Cardiac muscle cell (in vitro differentiated cells and primary cell): ENCODE measurements at places on chromosomes 12 and 14. TPM values are rescaled to one million over a fixed set of nuclear protein-coding genes. Genes with fewer than 3 reads are reported as not detected.
A peak's percentile ranks its signal among the peaks of the same experiment; 100 is the strongest.

GRCh38 chr12:50740307-50740706 is 23.6 kb upstream of the ATF1 start:
- H3K36me3 ChIP-seq, result peaks cover 72% of the 10 kb centered on the region
- H3K4me3 ChIP-seq, result no peak overlapping the region
- no peaks in the 10 kb centered on the region for H3K4me1 ChIP-seq
- no peak overlapping the region for H3K27ac ChIP-seq
- no peak for DNase-seq

- no peak overlapping the region for H3K27ac ChIP-seq
- no peaks in the 10 kb centered on the region for H3K36me3 ChIP-seq
- no peaks in the 10 kb centered on the region for H3K4me1 ChIP-seq
- H3K27me3 ChIP-seq, result no peaks in the 10 kb centered on the region
Observed at GRCh38 chr12:38508246-38508645, 191.7 kb downstream of the ALG10B start.

DNA sequence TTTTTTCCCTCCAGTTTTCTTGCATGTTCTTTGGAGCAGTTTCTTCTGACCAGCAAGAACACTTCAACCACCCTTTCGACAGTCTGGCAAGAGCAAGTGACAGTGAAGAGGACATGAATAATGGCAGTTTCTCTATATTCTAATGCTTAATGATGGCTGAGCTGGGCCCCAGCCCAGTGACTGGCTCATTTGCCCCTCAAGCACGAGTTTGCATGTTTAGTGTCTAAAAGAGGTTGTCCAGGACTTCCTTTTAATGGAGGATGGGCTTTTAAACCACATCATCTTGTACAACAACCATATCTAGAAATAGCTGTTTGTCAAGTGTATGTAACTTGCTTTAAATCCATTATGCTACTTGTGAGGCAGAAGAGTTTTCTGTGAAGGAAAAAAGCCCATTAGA is 28.4 kb downstream of the RAD9B start:
- peak; percentile 48 for DNase-seq
- no peaks in the 10 kb centered on the region for H3K36me3 ChIP-seq
- peak overlapping the region; percentile 56 for H3K27ac ChIP-seq
- no peaks in the 10 kb centered on the region for H3K27me3 ChIP-seq

GRCh38 chr14:50521912-50522341 is 10.4 kb downstream of the MAP4K5 start:
- H3K27me3 ChIP-seq, result no peaks in the 10 kb centered on the region
- DNase-seq, result no peak
- no peak overlapping the region for H3K27ac ChIP-seq
- no peak overlapping the region for H3K4me3 ChIP-seq
- H3K4me1 ChIP-seq, result no peaks in the 10 kb centered on the region

- H3K27ac ChIP-seq, result no peak overlapping the region
- DNase-seq, result no peak
- no peaks in the 10 kb centered on the region for H3K4me1 ChIP-seq
- H3K27me3 ChIP-seq, result no peaks in the 10 kb centered on the region
- H3K4me3 ChIP-seq, result no peak overlapping the region
Observed at GRCh38 chr12:120960657-120961056, 17.7 kb upstream of the HNF1A start.

- H3K36me3 ChIP-seq, result peaks cover 15% of the 10 kb centered on the region
- H3K27ac ChIP-seq, result no peak overlapping the region
- H3K4me3 ChIP-seq, result no peak overlapping the region
- DNase-seq, result no peak
- peaks cover 16% of the 10 kb centered on the region for H3K4me1 ChIP-seq
Observed at GRCh38 chr14:104883681-104884361, 18.8 kb downstream of the CEP170B start.

GRCh38 chr12:51382173-51382572 is 9.0 kb downstream of the GALNT6 start:
- peaks cover 5% of the 10 kb centered on the region for H3K4me1 ChIP-seq
- no peaks in the 10 kb centered on the region for H3K36me3 ChIP-seq
- no peak overlapping the region for H3K27ac ChIP-seq

- no peak overlapping the region for H3K4me3 ChIP-seq
- no peaks in the 10 kb centered on the region for H3K4me1 ChIP-seq
- peak; percentile 86 for DNase-seq
- H3K27ac ChIP-seq, result no peak overlapping the region
- H3K27me3 ChIP-seq, result no peaks in the 10 kb centered on the region
Observed at GRCh38 chr12:52860102-52860823, 11.5 kb upstream of the KRT78 start.

GRCh38 chr12:120757949-120758348 is 32.3 kb downstream of the ACADS start:
- H3K36me3 ChIP-seq, result no peaks in the 10 kb centered on the region
- H3K4me3 ChIP-seq, result no peak overlapping the region
- peaks cover 27% of the 10 kb centered on the region for H3K4me1 ChIP-seq
- H3K27ac ChIP-seq, result no peak overlapping the region
- no peaks in the 10 kb centered on the region for H3K27me3 ChIP-seq
- DNase-seq, result no peak

DNA sequence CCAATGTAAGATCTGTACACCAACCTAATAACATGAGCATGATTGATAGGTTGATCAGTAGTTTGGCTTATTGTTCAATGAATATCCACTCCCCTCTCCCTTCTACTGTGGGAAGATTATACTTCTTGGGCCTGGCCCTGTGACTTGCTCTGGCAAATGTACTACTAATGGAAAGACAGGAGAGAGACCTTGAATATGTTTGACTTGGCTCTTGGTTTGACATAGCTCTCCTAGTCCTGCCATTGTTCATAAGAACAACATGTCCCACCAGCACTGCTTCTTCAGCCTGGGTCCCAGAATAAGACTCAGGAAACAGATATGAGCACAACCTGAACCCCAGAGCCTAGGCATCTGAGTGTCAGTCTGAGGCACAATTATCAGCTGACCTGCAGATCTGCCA is 112.8 kb upstream of the RESF1 start:
- no peak overlapping the region for H3K4me3 ChIP-seq
- no peak for DNase-seq
- H3K27me3 ChIP-seq, result no peaks in the 10 kb centered on the region
- H3K36me3 ChIP-seq, result no peaks in the 10 kb centered on the region
- H3K4me1 ChIP-seq, result no peaks in the 10 kb centered on the region
- H3K27ac ChIP-seq, result no peak overlapping the region

- H3K27me3 ChIP-seq, result no peaks in the 10 kb centered on the region
- no peak for DNase-seq
- H3K36me3 ChIP-seq, result no peaks in the 10 kb centered on the region
- no peak overlapping the region for H3K4me3 ChIP-seq
- no peaks in the 10 kb centered on the region for H3K4me1 ChIP-seq
- H3K27ac ChIP-seq, result no peak overlapping the region
Observed at GRCh38 chr14:68094752-68095151, 275.2 kb downstream of the RAD51B start.

- no peaks in the 10 kb centered on the region for H3K27me3 ChIP-seq
- peak; percentile 59 for DNase-seq
- peak overlapping the region; percentile 31 for H3K4me3 ChIP-seq
- peak overlapping the region; percentile 85 for H3K27ac ChIP-seq
- no peaks in the 10 kb centered on the region for H3K36me3 ChIP-seq
Observed at GRCh38 chr12:49622501-49623141, 740 bp upstream of the PRPF40B start.

- no peaks in the 10 kb centered on the region for H3K27me3 ChIP-seq
- no peak for DNase-seq
- no peaks in the 10 kb centered on the region for H3K4me1 ChIP-seq
- H3K36me3 ChIP-seq, result no peaks in the 10 kb centered on the region
- no peak overlapping the region for H3K27ac ChIP-seq
Observed at GRCh38 chr12:39966256-39966655, 139.6 kb downstream of the SLC2A13 start.

DNA sequence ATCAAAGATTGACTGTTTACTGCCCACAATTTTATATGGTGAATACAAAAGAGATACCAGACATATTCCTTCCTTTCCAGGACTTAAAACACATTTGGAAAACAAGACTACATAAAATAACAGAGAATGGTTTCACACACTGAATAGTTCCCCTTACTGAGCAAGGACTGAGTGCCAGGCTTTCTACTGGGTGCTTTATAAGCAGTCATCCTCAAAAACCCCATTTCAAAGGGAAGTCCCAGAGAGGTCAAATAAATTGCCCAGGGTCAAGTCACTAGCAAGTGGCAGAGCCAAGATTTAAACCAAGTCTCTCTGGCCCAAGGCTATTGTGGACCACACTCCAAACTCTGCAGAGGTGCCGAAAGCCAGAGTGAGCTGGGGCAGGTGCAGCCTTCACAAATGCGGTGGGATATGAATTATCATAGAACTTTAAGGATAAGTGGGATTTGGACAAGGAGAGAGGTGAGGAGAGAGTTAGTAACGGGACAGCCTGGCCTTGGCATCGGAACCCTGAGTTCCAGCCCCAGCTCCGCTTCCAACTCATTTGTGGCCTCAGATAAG is 9.1 kb upstream of the RPAP3 start:
- H3K36me3 ChIP-seq, result no peaks in the 10 kb centered on the region
- H3K4me3 ChIP-seq, result no peak overlapping the region
- no peak overlapping the region for H3K27ac ChIP-seq

- no peaks in the 10 kb centered on the region for H3K36me3 ChIP-seq
- no peaks in the 10 kb centered on the region for H3K4me1 ChIP-seq
- H3K4me3 ChIP-seq, result no peak overlapping the region
- DNase-seq, result no peak
- H3K27ac ChIP-seq, result no peak overlapping the region
- no peaks in the 10 kb centered on the region for H3K27me3 ChIP-seq
Observed at GRCh38 chr14:43399289-43399688, 1107.8 kb downstream of the FSCB start.

Gene BEST3
- 0.25 TPM in 1 of 2 replicates, not detected in the other for total RNA-seq

Gene PZP
- not detected in 2 replicates for total RNA-seq

Gene RERGL
- not detected in 2 replicates for total RNA-seq

Gene BLOC1S1
- 133 and 194 TPM in 2 replicates for total RNA-seq

Gene BEGAIN
- total RNA-seq, result 0.04 TPM in 1 of 2 replicates, not detected in the other
